ENCODE measurements at places on chromosomes 7 and 10.

DNA sequence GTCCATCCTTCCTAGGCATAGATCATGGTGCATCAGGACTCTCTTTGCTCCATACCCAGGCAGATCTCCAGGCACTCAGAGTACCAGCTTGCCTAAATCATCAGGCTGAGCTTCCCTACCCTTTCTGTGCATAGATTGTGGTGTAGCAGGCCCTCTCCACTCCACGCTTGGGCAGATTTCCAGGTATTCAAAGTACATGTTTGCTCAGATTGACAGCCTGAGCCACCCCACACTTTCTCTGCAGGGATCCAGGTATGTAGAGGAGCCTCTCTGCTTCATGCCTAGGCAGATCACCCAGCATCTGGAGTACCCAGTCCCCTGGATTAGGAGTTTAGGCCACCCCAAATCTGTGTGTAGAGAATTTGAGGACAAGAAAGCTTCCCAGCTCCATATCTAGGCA is 957.4 kb upstream of the LRRTM3 start:
- DNase-seq: no peak

DNA sequence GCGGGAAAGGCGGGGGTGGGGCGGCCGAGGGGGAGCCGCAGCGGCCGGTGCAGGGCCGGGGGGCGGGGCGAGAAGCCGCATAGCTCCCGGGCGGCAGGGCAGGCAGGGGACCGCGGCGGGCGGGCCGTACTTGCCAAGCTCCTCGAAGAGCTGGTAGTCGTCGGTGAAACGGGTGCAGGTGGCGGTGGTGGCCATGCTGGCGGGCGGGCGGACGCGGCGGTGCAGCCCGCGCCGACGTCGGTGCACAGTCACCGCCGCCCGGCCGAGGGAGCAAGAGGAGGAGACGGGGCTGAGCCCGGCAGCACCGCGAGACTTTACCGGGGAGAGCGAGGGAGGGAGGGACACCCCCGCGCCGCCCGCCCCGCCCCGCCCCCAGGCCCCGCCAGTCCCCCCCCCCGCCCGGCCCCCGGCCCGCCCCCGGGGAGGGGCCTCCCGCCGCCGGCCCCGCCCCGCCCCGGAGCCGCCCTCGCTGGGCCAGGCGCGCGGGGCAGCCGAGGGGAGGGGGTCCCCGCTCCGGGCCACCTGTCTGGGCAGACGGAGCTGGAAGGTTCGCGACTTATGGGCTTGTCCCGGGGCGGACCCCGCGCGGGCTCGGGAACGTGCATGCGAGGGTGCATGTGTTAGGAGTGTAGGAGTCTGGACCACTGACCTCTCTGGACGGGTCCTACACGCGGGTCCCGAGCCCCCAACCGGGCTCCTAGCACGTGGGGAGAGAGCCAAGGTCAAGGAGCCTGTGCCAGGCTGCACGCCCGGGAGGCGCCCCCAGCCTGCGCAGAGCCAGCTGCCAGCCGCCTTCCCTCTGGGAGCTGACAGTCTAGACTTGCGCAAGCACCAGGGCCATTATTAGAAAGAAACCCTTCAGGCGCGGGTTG is at the start of gene CAMK2G:
Gene CAMK2G (minus strand): TSS at position 289 of the 872 bp plus-strand sequence. CDS start 94 bp downstream, at position 195.
- peak; percentile 73 for DNase-seq

GRCh38 chr7:69359003-69359700 is 239.1 kb upstream of the AUTS2 start:
- DNase-seq: no peak

DNA sequence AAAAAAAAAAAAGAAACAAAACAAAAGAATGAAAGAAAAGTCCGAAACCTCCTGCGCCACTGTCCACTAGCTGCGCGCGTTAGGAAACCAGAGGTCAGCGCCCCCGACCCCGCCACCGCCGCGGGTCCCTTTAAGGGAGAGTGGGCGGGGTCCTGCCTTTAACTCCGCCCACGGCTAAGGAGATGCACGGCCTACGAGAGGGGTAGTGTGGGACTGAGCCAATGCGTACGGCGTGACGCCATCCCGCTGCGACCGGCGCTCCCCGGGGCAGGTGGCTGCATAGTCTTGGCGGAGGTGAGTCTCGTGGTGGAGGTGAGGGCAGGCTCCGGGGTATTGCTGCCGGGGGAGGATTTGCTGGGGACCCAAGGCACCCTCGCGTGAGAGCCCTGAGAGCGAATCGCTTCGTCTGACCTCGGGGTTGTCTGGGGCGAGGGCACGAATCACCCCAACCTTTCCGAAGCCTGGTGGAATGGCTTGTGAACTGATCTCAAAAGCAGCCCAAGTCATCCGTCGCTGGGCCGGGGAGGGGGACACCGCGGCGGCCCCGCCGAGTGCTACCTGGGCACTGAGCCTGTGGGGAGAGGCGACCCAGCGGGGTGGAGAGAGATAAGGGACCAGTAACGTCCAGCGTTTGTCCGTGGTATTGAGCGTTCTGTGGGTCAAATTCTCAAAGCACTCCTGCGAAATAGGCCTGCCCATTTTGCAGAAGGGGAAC is at the start of gene MRPS17:
Gene MRPS17 (plus strand): TSS at position 241 of the 715 bp plus-strand sequence. CDS start 1,319 bp downstream, outside the sequence.
- peak; percentile 91 for DNase-seq

DNA sequence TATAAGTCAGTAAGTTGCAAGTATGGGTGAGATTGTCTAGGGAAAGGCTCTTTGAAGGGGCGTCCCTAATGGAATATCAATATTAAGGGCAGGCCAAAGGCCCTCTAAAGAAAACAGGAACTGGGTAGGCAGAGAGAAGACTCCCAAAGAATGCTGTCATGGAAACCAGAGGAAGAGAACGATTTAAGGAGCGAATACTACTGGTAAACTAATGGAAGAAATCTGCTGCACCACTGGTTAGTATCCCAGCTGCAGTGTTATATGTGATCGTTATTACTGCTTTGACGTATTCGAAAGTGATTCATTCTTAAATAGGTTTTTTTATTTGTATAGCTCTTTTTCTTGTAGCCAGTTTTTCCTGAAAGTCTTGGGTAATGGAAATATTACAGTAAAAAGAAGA is 1.3 kb downstream of the CASP2 start:
- DNase-seq: no peak

- DNase-seq: no peak
These were observed 9.2 kb downstream of the SP8 start for GRCh38 chr7:20777377-20778062.

GRCh38 chr7:22879709-22880306 is 57.2 kb upstream of the TOMM7 start:
- DNase-seq: no peak

DNA sequence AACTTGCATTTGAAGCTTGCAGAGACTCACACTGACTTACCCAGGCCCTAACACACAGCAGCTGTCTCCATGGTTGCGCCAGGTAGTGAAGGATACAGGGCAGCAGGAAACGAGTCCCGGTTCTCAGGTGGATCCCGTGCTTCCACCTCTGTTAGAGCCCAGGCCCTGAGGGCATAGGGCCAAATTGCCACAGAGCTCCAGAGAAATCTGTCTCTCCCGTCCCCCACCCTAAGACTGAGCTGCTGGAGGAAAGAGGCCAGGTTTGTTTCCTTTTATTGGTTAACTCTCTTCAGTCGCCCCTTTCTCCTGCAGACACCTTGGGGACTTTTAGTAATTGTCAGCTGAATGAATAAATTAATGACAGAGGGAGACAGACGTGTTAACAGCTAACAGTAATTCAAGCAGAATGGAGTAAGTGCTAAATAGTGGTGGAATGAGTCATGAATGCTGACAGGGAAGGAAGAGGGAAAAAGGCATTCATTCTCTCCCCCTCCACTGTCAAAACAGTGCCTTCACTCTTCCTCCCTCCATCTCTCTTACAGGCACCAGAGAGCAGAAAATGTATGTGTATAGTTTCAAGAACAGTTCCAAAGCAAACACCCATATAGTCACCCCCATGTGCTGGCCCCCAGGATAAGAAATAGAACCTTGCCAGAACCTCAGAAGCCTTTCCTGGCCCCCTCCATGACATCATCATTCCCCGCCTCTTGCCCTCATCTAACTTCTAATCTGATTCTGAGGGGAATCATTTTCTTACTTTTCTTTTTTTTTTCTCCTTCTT is 16.8 kb upstream of the DLG5 start:
- DNase-seq: no peak

DNA sequence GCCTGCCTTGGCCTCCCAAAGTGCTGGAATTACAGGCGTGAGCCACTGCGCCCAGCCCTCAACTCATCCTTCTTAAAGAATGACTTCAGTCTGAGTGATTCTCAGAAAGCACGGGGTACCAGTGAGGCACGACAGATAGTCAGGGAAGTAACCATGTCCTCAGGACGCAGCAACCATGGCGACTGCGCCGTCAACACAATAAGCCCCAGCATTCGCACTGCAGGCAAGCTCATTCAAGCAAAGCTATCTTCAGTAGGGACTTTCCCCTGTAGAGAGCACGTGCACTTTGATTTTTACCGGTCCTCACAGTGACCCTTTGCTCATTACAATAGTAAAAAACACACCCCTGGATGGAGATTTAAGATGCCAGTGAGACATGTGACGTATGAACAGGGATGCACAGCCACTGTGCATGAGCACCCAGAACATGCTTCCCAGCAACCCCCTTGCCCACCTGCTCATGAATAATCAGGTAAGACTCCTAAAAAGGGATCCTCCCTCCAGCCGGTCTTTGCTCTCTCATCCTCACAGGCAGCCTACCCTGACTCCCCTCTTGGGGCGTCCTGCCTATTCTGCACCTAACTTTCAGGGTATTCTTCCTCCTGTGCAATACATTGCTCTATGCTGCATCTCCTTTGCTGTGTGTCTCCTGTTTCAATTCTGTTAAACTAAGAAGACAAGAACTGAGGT is 9.1 kb downstream of the WDR86 start:
- no peak for DNase-seq
